Activated CD8-positive, alpha-beta memory T cell treated with anti-CD3 and anti-CD28 coated beads for 1 hour (primary cell): ENCODE measurements at places on chromosomes 7 and 10.

DNA sequence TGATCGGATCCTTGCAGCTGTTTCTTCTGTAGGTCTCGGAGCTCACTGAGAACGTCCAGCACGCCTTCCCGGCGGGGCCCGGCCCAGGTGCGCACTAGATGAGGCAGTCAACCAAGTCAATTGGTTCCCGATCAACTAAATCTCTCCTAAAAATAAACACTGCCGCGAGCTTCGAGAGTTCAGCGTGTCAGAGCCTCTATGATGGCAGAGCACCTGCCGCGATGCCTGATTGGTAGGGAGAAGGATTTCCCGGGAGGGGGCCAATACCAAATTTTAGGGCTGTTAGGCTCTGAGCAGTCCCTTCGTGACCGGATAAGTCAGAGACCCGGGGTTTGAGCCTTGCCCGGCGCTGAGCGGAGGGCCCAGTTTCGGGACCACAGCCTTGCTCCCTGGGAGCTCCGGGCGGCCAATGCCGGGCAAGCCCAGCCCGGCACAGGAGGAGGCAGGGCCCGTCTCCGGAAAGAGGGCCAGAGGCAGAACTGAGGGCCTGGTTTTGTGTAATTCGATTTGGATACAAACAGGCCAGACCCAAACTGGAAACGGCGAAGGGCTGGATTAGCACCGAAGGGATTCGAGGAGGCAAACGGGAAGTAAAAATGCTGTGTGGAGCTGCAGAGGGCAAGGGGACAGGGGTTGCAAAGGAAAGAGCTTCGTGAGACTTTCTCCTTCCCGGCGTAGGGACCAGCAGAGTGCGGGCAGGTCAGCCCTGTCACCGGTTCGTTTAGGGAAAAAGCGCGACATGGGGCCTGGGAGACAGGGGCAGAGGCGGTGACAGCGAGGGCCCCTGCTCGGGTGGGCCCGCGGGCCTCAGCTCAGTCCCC is 569 bp downstream of the SLC26A5 start:
- DNase-seq, result no peak

GRCh38 chr7:96855691-96856090 is 146.0 kb upstream of the SEM1 start:
- no peak for DNase-seq

GRCh38 chr7:3349126-3349525 is 48.1 kb downstream of the SDK1 start:
- no peak for DNase-seq

GRCh38 chr7:157678501-157678900 is 341.7 kb downstream of the DNAJB6 start:
- DNase-seq, result no peak

- DNase-seq, result no peak
Measured at GRCh38 chr7:47377741-47378140, 204.2 kb downstream of the TNS3 start.

DNA sequence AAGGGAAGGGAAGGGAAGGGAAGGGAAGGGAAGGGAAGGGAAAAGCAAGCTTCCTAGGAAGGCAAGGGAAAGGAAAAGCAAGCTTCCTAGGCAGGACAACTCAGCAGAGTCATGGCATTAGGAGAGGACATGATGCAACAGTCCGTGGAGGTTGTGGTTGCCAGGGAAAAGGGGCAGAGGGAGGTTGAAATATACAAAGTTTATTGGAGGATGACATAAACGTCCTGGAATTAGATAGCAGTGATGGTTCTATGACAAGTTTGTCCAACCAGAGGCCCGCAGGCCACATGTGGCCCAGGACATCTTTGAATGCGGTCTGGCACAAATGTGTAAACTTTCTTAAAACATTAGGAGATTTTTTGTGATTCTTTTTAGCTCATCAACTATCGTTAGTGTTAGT is 59.8 kb upstream of the OPN4 start:
- DNase-seq, result no peak

GRCh38 chr7:87316846-87317552 is 28.5 kb upstream of the CROT start:
- DNase-seq, result no peak

- DNase-seq, result no peak
Measured at GRCh38 chr7:7654964-7655715, 14.6 kb downstream of the UMAD1 start.
